Activated CD4-positive, alpha-beta T cell treated with anti-CD3 and anti-CD28 coated beads, Interleukin-2, amount 50 U/mL, for 1 hour (primary cell): ENCODE measurements at places on chromosomes 5 and 9.

DNA sequence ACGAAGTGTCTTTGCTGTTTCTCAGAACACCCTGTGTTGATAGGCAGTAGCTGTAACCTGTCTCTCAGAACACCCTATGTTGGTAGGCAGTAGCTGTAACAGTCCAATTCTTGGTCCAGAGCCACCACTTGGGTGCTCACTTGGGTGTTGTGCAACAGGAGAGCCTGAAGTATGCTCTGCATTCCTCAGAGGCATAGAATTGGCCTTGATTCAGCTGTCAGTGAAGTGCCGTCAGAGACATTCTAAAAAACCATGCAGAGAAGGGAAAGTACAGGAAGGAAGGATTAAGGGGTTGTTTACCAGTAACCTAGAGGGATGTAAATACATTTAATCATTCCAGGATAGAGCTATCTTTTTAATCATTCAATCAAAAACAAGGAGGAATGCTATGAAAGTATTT, 231.2 kb downstream of the ARRDC3 start:
- DNase-seq, result no peak

GRCh38 chr5:55055183-55055582, 31.1 kb downstream of the GZMK start:
- no peak for DNase-seq

GRCh38 chr9:7762600-7762999, 37.0 kb downstream of the DMAC1 start:
- no peak for DNase-seq

- DNase-seq, result no peak
Observed at GRCh38 chr5:81980160-81980559, 8.3 kb downstream of the ATG10 start.

DNA sequence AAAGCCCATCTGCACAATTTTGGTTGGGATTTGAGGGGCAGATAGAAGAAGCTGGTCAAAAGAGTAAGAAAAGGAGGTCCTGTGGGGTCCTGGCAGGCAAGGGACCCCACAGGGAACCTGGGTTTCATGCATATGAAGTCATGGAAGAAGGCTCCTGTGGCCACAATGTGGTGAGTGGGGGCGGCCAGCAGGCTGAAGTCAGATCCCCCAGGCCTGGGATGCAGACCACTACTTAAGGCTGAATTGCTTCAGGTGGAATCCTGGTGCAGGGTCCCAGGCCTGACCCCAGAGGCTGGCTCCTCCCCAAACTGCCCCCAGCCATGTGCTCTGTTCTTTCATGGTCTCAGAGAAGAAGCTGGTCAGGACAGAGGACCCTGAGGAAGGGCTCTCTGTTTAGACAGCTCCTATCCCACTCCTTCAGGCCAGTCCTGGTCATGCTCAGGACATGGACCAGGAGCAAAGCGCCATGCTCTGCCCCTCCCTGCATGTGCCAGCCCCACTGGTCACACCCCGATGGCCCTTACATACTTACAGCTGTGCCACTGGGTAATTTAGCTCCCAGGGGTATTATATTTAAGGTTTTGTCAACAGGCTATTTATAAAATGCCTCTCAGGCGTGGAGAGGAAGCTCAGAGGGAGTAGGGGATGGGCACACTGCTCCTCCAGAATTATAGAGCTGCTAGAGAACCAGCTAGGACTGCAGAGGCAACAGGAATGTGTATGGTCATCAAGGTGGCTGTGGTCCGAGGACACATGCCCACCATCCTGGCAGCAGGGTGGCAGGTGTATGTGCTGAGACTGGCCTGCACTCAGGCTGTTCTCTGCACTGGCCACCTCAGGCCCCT, 33.4 kb downstream of the C5orf15 start:
- no peak for DNase-seq

GRCh38 chr5:135034963-135035677, 1.1 kb upstream of the PITX1 start:
- DNase-seq, result no peak

DNA sequence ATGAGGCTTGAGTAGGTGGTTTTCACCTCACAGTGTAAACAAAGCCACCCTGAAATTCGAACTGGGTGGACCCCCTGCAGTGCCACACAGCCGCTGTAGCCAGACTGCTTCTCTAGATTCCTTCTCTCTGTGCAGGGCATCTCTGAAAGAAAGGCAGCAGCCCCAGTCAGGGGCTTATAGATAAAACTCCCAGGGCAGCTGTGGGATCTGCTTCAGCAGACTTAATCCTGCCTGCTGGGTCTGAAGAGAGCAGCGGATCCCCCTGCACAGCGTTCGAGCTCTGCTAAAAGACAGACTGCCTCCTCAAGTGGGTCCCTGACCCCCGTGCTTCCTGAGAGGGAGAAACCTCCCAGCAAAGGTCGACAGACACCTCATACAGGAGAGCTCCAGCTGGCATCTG, 71.4 kb downstream of the CARTPT start:
- DNase-seq, result no peak

GRCh38 chr9:121597698-121598166, 53.7 kb upstream of the DAB2IP start:
- no peak for DNase-seq

DNA sequence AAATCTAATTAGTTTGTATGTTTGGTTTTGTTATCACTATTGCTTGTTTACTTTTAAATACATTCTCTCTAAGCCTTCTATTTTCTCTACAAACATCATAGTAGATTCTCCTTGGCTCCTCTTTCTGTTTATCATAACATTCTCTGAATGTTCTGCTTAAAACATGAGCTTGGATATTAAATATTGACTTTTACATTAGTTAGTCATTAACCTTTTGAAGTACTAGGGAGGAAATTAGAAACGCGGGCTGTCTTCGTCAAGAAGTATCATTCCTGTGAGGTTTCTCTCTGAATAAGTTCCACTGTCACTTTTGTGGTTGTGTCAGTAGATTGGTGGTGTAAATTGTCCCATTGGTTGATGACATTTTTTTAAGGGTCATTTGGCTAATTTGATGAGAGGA, 821.5 kb downstream of the EFNA5 start:
- no peak for DNase-seq

DNA sequence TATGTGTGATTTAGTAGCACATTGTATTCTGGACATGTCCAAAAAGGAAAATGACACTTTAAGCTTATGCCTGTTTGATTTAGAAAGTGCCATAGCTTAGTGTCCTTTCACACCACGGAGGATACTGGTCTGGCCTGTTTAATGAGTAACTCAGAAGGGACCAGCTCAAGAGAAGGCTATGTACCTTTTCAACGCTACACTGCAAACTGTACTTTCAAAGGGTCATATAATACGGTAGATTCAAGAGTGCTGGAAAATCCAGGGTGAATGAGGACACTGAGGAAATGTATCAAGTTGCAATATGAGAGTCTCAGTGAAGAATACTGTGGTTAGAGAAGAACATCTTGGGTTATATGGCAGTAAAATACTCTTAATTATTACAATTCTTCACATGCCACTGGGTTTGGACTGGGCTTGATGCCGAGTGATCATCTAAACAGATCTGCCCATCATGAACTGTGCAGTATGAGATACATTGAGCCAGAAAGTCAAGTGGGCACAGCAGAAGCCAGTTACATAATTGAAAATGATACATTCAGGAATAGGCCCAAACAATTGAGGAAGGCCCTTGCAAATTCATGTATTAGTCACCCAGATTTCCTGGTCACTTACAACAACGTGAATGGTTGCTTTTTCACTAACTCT, 1211.5 kb upstream of the CDH9 start:
- no peak for DNase-seq

GRCh38 chr9:104927216-104927911, 591 bp downstream of the ABCA1 start:
- DNase-seq, result peak; percentile 20

GRCh38 chr9:136616307-136616635, 46.4 kb upstream of the EGFL7 start:
- no peak for DNase-seq
